ENCODE measurements at places on chromosomes 6 and 20. TPM values are rescaled to one million over a fixed set of nuclear protein-coding genes. Genes with fewer than 3 reads are reported as not detected.

DACT2 gene
- total RNA-seq = 2.3 TPM

KIAA0408 gene
- total RNA-seq = 2.2 TPM

RAMACL gene
- total RNA-seq = 0.77 TPM

ASCC3 gene
- total RNA-seq = 16.7 TPM

BCLAF1 gene
- 53.2 TPM for total RNA-seq

ADTRP gene
- 0.33 TPM for total RNA-seq

PPP1R14C gene
- 116 TPM for total RNA-seq

SLC22A2 gene
- not detected for total RNA-seq
